ENCODE measurements at places on chromosomes 6 and 20. TPM values are rescaled to one million over a fixed set of nuclear protein-coding genes. Genes with fewer than 3 reads are reported as not detected.

The PKHD1 gene
- not detected for total RNA-seq

The CNR1 gene
- total RNA-seq = not detected

The IFNGR1 gene
- 19.5 TPM for total RNA-seq

The SRMS gene
- total RNA-seq = 1.2 TPM

The C6orf58 gene
- not detected for total RNA-seq

The RAET1L gene
- 2.8 TPM for total RNA-seq

The IRAK1BP1 gene
- 4.3 TPM for total RNA-seq

The MPIG6B gene
- total RNA-seq = 0.59 TPM

The RAB32 gene
- 22.6 TPM for total RNA-seq

GRCh38 chr6:31186052-31186734, 15.7 kb upstream of the POU5F1 start:
- no peak for DNase-seq

DNA sequence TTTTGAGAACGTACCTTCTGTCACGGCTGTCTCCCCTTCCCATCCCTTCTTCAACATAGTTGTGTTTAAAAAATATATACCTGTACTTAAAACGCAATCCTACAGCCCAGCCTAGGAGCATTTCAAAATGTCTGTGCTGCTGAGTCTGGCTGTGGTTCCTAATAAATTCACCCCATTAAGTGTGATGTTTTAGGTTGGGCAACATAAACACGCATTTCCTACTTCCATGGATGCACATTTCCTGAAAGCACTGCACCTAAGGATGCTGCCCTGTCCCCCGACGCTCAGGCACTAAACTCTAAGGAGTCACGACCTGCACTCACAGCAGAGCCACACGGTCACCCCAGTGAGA, 1.2 kb downstream of the REV3L start:
- DNase-seq = no peak

DNA sequence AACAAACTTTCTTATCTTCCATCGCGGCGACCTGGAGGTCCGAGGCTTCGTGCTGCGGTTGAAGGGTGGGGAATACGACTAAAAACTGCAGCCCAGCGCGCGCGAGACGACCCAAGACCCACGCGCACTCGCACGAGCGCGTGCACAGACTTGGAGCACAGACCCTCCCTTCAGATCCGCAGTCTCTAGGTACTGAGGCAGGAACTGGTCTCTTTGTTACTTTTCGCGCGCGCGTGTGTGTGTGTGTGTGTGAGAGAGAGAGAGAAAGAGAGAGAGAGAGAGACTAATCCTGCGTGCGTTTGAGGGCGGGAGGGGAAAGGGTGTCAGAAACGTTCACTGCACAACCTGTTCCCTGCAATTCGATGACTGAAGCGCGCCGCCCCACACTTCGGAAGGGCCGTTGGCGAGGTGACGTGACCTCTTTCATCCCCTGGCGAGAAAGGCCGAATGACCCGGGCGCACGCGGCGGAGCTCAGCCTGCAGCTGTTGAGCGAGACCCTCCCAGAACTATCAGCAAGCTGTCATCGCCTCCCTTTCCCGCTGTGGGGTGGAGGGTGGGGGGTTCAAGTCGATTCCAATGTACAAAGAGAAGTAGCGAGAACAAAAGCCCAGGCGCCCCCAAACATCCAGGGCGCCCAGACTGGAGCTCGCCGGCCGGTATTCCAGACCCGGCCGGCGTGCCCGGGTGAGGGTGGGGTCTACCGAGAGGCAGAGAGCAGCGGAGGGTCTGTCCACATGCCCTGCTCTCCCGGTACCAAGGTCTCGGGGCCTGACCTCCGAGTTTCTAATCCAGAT, 1.5 kb upstream of the TUBB2B start:
- no peak for DNase-seq

DNA sequence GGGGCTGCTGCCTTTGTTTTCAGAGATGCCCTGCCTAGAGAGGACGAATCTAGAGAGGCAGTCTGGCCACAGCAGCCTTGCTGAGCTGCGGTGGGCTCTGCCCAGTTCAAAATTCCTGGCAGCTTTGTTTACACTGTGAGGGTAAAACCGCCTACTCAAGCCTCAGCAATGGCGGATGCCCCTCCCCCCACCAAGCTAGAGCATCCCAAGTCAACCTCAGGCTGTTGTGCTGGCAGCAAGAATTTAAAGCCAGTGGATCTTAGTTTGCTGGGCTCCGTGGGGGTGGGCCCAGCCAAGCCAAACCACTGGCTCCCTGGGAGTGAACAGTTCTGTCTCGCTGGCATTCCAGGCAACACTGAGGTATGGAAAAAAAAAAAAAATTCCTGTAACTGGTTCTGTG, 970.9 kb downstream of the TBC1D32 start:
- DNase-seq = no peak

- DNase-seq = no peak
Measured at GRCh38 chr6:53758496-53758895, 36.3 kb upstream of the LRRC1 start.

GRCh38 chr6:28203201-28203600, 21.9 kb upstream of the ZSCAN9 start:
- no peak for DNase-seq

GRCh38 chr6:88983532-88983931, 20.1 kb upstream of the RNGTT start:
- no peak for DNase-seq

DNA sequence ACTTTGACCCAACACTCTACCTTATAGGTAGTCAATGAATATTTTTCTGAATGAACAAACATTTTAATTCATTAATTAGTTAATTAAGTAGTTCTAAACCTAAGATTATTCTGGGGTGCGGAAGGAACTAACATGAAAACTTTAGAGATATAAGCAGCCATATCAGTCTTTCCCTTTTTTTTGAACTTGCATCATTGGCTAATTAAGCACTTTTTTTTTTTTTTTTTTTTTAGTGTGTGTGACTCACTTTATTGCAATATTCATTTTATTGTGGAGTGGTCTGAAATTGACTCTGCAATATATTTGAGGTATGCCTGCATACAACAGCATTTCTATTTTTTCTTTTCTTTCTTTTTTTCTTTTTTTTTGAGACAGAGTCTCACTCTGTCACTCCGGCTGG, 21.8 kb upstream of the AMD1 start:
- no peak for DNase-seq

DNA sequence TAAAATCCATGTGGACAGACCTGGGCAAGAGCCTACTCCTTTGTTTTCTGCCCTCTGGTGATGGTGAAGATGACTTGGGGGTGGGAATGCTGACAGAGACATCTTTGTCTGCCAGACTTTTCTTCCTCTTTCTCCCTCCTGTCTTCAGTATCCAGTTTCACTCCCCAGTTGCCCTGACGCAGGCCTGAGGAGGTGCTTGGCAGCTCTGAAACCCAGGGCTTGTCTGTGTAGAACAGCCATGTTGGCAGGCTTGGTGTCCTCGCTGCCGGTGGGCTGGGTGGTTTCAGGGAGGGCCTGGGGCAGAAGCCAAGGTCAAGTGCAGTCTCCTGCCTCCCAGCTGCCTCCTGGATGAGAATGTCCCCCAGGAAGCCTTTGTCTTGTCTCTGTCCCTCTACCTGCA, 22.5 kb downstream of the CCDC167 start:
- no peak for DNase-seq

DNA sequence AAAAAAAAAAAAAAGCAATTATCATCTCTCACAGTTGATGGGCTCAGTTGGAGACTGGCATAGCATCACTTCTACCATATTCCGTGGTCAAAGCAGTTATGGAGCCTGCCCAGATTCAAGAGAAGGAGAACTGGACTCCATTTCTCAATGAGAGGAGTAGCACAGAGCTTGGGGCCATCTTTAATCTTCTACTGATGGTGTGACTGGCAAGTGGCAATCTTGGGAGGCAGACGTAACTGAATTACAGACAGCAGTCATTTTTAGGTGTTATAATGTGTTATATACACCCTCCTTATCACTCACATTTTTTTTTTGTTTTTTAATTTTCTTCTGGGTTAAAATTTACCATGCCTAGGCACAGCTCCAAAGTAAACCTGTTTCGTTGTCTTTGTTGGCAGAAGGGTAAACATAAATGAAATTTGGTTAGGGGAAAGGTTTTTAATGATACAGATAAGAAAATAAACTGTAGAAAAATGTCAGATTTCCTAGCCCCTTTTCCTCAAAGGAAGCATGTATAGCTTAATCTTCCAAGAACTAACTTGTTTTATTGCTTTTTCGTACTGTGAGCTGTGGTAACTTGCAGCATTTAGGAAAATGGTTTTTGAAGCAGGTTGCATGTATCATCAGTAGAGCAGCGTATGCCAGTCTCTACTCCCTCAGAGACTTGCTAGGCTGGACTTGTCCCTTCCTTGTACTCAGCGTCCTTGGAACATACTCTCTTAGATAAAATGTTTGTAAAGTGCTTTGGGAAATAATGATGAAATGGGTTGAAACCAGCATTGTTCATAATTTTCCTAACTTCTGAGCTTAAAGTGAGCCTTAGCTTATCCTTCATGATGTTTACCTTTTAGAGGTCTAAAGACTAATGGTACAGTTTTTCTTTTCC, 25.7 kb downstream of the ZFAND3 start:
- no peak for DNase-seq

DNA sequence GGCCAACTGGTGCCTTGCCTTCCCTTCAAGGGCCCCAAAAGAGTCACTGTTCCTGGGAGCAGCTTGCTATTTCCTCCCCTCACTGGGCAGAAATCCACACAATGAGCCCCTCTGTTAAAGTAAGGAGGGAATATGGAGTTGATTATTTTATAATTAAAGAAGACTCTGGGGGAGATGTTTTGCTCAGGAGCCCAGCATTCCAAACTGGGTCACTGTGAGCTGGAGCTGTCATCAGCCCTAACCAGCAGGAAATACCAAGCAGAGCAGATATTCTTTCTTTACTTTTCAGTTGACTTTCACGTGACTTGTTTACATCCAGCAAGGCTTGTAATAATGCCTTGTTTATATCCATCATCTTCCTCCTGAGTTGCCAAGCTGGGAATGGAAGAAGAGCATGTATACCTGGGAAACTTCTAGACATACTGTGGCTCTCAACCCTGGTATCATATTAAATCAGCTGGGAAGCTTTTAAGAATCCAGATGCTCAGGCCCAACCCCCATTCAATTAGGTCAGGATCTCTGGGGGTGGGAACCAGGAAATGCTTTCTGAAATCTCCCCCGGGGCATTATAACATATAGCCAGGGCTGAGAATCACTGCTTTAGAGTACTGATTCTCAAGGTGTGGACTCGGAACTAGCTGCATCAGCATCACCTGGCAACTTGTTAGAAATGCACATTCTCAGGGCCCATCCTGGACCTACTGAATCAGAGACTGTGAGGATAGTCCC, 175.6 kb upstream of the MYLIP start:
- no peak for DNase-seq

DNA sequence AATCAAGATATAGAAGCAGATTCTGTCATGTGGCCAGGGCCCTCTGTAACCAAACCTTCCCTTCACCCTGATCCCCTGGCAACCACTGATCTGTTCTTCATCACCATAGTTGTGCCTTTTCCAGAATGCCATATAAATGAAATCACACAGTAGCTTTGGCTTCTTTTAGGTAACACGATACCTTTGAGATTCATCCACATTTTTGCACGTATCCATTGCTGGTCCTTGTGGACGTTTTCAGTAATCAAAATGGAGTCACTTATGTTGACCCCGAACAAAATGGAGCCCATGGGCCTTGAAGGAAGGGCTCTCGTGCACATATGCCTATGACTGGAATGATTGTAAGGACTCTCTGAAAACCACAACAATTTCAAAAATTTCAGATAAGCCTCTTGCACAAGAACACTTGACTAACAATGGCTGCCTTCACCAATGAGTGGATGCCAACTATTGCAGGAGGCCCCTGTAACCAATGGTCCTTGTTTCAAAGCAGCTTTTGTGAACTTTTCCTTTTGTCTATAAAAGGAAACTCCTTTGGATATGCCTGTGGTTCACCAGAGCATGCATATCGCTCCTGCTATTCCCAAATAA, 84.3 kb upstream of the RALY start:
- DNase-seq = peak; percentile 68

GRCh38 chr6:33851959-33852358, 48.2 kb upstream of the MLN start:
- DNase-seq = no peak

DNA sequence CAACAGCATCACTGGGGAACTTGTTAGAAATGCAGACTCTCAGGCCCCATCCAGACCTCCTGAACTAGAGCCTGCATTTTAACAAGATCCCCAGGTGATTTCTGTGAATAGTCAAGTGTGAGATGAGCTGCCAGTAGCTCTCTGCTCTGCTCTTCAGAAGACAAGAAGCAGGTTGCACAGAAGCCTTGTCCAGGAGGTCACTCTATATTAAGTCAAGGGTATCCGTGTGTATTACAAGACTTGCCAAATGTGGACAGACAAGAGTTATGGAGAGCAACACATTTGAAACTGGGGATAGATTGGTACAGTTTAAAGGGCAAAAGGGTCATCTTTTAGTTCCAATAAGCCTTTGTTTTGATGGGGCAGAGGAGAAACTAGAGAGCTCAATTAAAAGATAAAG, 23.2 kb upstream of the RIN2 start:
- DNase-seq = no peak

GRCh38 chr6:25556516-25556915, 95.5 kb upstream of the SCGN start:
- no peak for DNase-seq

- peak; percentile 60 for DNase-seq
Measured at GRCh38 chr20:34334654-34335407, 28.2 kb upstream of the ITCH start.

DNA sequence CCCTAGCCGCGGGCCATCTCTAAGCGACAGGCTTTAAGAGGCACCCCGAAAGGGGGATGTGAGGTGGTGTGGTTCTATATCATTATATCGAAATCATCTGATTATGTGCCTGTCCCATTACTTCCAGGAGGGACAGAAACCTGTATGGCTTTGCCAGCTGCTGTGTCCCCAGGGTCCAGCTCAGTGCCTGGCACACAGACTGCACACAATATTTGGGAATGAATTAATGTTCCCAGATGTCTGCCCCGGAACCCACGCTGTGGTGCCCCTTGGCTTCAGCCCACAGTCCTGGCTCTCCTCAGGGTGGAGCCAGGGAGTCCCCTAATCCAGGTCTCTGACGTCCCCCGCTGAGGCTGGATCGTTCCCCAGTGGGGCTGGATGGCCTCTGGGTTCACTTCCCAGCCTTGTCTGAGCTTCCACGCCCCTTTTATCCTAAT, 8.9 kb upstream of the AHCY start:
- DNase-seq = no peak

GRCh38 chr6:21610341-21610740, 16.8 kb downstream of the SOX4 start:
- no peak for DNase-seq

DNA sequence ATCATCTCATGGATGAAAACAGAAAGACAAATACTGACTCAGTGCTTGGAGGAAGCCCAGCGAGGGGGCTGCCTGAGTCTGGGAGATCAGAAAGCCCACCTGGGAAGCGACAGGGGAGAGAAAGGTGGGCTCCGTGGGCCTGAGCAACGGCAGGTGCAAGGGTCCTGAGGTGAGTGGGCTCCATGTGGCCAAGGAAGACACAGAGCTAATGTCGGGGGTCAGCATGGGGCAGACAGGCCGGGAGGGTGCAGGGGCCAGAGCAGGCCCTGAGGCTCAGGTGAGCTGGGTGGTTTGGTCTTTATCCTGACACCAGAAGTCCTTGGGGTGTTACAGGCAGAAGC, 18.8 kb downstream of the APCDD1L start:
- DNase-seq = no peak

GRCh38 chr6:110609101-110609500, 132.7 kb upstream of the SLC22A16 start:
- no peak for DNase-seq

GRCh38 chr6:10723567-10723881, 654 bp downstream of the TMEM14C start:
- no peak for DNase-seq

GRCh38 chr20:59750209-59750840, 146.0 kb downstream of the PHACTR3 start:
- no peak for DNase-seq

Measured in PC-9 (cell line).